Activated naive CD8-positive, alpha-beta T cell treated with anti-CD3 and anti-CD28 coated beads for 36 hours (primary cell): ENCODE measurements at places on chromosomes 7 and 10. TPM values are rescaled to one million over a fixed set of nuclear protein-coding genes. Genes with fewer than 3 reads are reported as not detected.
A peak's percentile ranks its signal among the peaks of the same experiment; 100 is the strongest.

- DNase-seq, result no peak
Observed at GRCh38 chr7:84638339-84638697, 443.7 kb upstream of the SEMA3A start.

DNA sequence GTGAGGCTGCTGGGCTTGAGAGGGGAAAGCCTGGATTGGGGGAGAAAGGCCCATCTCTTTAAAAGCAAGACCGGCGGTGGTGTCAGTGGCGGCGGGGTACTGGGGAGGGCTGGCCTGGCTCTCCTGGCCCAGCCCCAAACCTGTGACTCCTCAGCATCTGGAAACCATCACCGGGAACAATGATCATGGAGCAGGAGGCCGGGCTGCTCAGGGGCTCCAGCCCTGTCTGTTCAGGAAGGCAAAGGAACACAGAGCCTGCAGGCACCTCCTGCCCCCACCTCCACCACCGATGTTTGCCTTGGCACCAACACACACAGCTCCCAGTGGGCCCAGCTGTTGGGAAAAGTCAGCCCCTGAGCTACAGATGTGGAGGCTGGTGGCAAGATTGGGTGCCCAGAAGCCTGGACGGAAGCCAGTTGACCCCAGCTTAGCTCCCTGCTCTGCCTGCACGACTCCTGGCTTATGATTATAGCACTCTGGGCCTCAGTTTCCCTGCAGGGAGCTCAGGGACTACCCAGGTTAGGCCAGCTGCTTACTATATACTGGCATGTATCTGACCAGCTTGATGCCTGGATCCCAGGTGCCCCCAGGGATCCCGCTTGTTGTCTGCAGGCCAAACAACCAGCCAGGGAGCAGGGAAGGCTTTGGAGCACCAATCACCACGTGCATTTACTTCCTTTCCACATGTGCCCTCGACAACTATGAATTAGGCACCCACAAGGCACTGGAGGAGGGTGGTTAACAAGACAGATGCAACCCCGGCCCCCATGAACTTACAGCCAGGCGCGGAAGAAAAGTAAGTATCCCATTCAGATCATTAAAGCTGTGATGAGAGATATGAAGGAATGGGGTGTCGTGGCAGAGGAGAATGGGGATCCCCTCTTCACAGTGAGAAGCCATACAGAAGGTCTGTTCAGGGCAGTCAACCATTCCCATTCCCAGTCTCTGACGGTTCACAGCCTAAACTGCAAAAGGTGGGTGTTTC, 37.3 kb downstream of the ZCCHC24 start:
- DNase-seq, result no peak

- no peak for DNase-seq
Observed at GRCh38 chr7:131087756-131088658, 239.7 kb upstream of the MKLN1 start.

The ANKRD2 gene
- not detected for total RNA-seq

GRCh38 chr7:22001345-22002004, 55.8 kb upstream of the CDCA7L start:
- DNase-seq, result no peak

The MAGI2 gene
- total RNA-seq, result 0.14 TPM

DNA sequence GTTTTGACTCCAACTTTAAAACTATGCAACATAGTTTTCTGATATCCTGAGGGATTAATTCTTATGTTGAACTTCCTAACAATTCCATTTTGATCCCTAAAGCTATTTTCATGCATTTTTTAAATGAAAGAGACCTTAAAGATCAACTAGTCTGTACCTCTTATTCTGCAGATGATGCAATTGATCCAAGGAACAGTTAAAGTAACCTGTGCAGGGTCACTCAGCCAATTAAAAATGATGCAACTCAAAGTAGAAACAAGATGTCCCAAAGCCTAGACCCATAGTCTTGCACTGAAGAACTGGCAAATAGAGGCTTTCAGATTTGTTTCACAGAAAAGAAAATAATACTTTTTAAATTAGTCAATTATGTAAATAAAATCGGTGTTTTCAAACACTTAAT, 86.3 kb downstream of the IMMP2L start:
- no peak for DNase-seq

- no peak for DNase-seq
Observed at GRCh38 chr7:134085311-134085710, 41.8 kb upstream of the LRGUK start.

DNA sequence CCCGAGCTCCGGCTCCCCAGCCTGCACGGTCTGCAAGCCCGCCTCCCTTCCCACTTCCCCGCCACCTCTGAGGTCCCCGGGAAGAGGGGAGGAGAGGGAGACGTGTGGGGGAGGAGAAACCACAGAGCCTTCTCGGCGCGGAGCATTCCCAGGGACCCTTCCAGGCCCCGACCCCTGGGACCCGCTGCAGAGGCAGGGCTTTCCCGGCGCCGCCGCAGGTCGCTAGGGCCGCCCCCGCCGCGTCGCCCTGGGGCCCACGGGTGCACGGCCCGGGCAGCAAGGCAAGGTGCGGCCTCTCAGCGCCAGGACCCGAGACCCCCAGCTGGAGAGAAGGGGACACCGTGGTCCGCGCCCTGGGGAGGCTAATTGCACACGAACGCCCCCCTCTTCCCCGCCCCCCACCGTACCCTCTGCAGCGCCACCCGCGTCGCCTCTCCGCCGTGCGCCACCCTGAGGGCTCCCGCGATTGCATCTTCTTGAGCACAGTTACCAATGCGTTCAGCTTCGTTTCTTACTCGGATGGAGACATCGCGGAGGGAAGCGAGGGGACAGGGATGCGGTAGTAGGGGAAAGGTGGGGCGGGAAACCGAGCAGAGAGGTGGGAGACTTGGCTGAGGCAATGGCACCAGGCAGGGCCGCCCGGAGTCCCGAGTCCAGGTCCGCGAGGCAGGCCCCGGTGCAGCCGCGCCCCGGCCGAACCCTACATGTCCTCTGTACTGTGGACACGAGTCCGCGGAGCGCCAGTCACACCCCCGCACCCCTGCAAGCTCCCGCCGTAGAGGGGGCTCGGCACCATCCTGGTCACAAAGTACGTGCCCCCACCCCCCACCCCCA, 28.9 kb downstream of the SKIDA1 start:
- DNase-seq, result peak; percentile 54

The ANKRD61 gene
- total RNA-seq, result not detected

GRCh38 chr10:106267591-106267990, 896.9 kb downstream of the SORCS1 start:
- no peak for DNase-seq

GRCh38 chr10:62811159-62811875, 4.8 kb downstream of the EGR2 start:
- DNase-seq, result peak; percentile 87

The EPHA1 gene
- 3.4 TPM for total RNA-seq

- DNase-seq, result no peak
Observed at GRCh38 chr10:48431871-48432270, 125.4 kb downstream of the MAPK8 start.

GRCh38 chr7:24051651-24052050, 232.3 kb upstream of the NPY start:
- no peak for DNase-seq

The TRPV6 gene
- not detected for total RNA-seq

- no peak for DNase-seq
Observed at GRCh38 chr10:78065611-78066010, 31.9 kb downstream of the RPS24 start.

- DNase-seq, result no peak
Observed at GRCh38 chr7:157019718-157020451, 9.4 kb upstream of the MNX1 start.

- DNase-seq, result no peak
Observed at GRCh38 chr7:51023547-51023946, 240.9 kb upstream of the GRB10 start.

The DUSP5 gene
- 31.4 TPM for total RNA-seq

- no peak for DNase-seq
Observed at GRCh38 chr7:26609082-26609481, 255.3 kb downstream of the SKAP2 start.

The FBXW4 gene
- 29.5 TPM for total RNA-seq

GRCh38 chr7:90192876-90193750, 18.4 kb upstream of the STEAP2 start:
- no peak for DNase-seq

DNA sequence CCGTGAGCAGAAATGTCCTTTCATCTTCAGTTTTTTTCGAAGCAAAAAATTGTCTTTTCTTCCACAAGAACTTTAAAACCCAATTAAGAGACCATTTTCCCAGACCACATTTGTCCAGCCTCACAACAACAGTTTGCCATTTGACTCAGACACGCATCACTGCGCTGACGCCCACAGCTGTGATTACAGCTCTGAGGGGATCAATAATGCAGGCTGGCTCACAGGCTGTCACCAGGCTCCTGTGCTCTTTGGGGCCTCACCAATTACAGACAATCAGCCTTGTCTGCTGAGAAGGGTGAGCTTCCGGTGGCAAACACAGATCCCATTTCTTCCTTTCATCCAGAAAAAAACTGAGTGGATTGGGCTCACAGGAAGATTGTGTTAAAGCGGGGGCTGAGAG, 33.3 kb downstream of the DDC start:
- no peak for DNase-seq

- DNase-seq, result no peak
Observed at GRCh38 chr7:29987811-29988317, 1.7 kb downstream of the SCRN1 start.

DNA sequence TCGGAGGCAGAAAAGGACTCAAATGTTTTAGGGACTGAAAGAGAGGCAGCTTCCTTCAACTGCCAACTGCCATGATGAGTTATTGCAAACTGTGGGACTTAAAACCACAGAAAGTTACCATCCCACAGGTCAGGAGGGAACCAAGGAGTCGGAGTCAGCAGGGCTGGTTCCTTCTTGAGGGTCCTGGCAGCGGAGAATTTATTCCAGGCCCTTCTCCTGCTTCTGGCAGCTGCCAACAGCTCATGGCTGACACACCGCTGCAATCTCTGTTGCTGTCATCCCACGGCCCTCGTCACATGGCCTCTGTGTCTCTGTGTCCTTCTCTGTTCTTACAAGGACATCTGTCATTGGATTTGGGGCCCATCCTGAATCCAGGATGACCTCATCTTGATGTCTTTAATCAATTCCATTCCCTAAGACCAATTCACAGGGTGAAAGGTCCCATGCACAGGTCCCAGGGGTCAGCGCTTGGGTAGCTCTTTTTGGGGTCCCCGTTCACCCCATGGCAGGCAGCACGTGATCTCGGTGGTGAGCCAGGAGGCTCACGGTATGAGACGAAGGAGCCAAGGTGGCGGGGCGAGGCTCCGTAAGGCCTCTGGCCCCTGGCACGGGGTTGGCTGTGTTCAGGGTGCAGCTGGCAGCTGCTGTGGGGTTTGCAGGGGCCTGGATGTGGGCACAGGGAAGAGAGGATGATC, 27.4 kb upstream of the PSMG3 start:
- no peak for DNase-seq

The GPR141 gene
- total RNA-seq, result not detected

- DNase-seq, result no peak
Observed at GRCh38 chr7:17599733-17600339, 301.4 kb downstream of the AHR start.

DNA sequence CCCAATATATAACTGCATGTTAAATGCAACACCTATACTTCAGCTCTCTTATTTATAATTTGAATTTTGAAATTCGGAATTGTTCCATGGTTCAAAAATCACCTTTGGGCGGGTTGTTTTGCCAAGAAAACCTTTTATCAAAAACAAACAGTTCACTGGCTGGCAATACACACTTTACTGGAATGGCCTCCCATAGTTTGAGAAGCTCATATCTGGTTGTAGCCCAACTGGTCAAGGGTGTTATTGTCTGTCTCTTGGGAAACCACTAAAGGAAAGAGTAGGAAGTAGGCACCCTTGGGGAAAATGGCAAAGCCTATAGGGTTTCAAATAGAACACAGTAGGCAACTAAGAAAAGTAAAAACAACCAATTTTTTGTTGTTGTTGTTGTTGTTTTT, 117.9 kb downstream of the HIPK2 start:
- DNase-seq, result no peak

- peak; percentile 19 for DNase-seq
Observed at GRCh38 chr10:70255329-70256299, 22.4 kb upstream of the PPA1 start.

DNA sequence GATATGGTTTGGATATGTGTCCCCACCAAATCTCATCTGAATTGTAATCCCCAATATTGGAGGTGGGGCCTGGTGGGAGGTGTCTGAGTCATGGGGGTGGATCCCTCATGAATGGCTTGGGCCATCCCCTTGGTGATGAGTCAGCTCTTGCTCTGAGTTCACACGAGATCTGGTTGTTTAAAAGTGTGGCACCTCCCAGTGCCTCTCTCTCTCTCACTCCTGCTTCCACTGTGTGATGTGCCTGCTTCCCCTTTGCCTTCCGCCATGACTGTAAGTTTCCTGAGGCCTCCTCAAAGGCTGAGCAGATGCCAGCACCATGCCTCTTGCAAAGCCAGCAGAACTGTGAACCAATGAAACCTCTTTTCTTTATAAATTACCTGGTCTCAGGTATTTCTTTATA, 4.8 kb upstream of the GCK start:
- peak; percentile 53 for DNase-seq

DNA sequence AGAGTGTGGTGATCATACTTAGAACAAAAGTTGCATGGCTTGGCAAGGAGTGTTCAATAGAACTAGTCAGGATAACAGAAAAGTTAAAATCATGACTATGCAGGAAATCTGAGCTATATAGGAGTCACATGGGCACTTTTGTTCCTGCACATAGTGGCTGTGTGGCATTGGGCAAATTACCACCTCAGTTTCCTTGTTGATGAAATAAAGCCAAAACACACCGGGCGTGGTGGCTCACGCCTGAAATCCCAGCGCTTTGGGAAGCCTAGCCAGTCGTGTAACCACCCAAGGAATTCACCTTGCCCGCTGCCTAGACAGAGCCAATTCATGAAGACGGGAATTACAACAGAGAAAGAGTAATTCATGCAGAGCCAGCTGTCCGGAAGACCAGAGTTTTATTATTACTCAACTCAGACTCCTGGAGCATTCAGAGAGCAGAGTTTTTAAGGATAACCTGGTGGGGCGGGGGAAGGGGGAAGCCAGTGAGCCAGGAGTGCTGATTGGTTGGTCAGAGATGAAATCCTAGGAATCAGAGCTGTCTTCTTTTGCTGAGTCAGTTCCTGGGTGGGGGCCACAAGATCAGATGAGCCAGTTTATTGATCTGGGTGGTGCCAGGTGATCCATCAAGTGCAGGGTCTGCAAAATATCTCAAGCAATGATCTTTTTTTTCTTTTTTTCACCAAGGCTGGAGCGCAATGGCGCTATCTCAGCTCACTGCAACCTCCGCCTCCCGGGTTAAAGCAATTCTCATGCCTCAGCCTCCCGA, 6.4 kb upstream of the MKRN1 start:
- DNase-seq, result no peak

- DNase-seq, result no peak
Observed at GRCh38 chr10:129951101-129951969, 12.7 kb downstream of the EBF3 start.

The SYT15 gene
- total RNA-seq, result 0.58 TPM

GRCh38 chr10:5656737-5657579, 9.4 kb downstream of the ASB13 start:
- no peak for DNase-seq

- no peak for DNase-seq
Observed at GRCh38 chr7:46886669-46887374, 695.1 kb downstream of the TNS3 start.

The FFAR4 gene
- total RNA-seq, result not detected

The AP5Z1 gene
- 43.1 TPM for total RNA-seq
